ENCODE measurements at places on chromosomes 6 and 20.
A peak's percentile ranks its signal among the peaks of the same experiment; 100 is the strongest.

- DNase-seq, result no peak
Observed at GRCh38 chr6:155223646-155224451, 40.0 kb upstream of the CLDN20 start.

- DNase-seq, result no peak
Observed at GRCh38 chr6:157925771-157926170, 55.9 kb upstream of the SYNJ2 start.

GRCh38 chr20:48471759-48472408, 355.9 kb downstream of the PREX1 start:
- no peak for DNase-seq

- DNase-seq, result no peak
Observed at GRCh38 chr6:86943819-86944407, 6.6 kb downstream of the HTR1E start.

- DNase-seq, result peak; percentile 95
Observed at GRCh38 chr20:50192364-50193198, 2.0 kb downstream of the CEBPB start.

DNA sequence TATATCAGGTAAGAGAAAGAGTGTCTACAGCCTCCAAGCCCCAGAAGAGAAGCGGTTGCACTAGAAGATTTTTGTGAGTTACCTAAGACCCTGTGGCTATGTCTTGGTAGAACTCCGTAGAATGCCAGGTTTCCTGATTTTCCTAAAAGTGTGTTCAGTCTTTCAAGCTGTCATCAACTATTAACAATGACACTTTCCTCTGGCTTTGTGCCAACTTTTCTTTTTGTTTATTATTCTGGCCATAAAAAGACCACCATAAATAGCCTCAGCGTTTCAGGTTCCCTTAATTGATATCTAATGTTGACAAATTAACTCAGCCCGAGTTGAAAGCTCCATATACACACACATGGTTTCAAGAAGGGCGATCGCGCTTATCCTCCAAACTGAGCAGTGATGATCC, 1.2 kb downstream of the PAK5 start:
- DNase-seq, result no peak

- no peak for DNase-seq
Observed at GRCh38 chr6:152529369-152529768, 107.8 kb downstream of the SYNE1 start.

DNA sequence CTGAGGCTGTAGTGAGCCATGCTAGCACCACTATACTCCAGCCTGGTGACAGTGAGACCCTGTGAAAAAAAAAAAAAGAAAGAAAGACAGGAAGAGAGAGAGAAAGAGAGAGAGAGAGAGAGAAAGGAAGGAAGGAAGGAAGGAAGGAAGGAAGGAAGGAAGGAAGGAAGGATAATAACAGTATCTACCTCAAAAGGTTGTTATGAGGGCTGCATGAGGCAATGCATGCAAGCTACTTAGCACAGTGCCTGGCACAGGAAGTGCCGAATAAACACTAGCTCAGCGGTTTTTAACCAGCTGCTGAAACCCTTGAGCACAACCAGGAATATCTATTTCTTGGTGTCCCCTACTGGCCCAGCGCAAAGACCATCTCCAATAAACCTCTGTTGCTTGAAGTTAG, 62.3 kb upstream of the TBC1D7 start:
- DNase-seq, result no peak

DNA sequence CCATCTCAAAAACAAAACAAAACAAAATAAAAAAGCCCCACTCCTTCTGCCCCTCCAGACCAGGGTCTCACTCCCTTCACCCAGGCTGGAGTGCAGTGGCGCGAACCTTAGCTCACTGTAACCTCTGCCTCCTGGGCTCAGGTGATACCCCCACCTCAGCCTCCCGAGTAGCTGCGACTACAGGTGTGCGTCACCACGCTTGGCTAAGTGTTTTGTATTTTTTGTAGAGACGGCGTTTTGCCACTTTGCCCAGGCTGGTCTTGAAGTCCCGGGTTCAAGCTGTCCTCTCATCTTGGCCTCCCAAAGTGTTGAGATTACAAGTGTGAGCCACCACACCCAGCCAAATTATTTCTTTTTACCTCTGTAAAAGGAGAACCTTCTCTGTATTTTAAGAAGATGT, 110.1 kb downstream of the NCOA3 start:
- DNase-seq, result no peak

DNA sequence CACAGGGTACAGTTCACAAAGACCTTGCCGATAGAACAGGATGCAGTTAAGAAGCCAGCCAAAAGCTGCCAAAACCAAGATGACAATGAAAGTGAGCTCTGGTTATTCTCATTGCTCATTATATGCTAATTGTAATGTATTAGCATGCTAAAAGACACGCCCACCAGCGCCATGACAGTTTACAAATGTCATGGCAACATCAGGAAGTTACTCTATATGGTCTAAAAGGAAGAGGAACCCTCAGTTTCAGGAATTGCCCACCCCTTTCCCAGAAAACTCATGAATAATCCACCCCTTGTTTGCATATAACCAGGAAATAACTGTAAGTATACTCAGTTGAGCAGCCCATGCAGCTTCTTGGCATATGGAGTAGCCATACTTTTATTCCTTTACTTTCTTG, 748.7 kb downstream of the QKI start:
- DNase-seq, result no peak

GRCh38 chr20:42747765-42748411, 441.8 kb downstream of the PTPRT start:
- DNase-seq, result no peak

DNA sequence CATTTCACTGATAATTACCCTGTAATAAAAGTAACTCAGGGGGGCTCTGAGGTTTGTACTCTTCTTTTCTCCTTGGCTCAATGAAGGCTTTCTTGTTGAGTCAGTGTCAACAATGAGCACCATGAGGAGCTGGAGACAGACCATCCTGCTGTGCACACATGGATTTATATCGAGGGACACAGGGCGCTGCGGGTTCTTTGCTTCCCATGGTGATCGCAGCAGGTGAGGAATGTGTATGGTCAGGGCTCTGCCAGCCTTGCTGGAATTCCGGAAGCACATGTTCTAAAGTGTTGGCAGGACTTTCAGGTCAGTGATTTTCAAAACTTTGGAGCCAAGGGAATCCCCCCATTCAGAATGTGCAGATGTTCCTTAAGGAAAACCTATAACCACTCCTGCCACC, 27.1 kb downstream of the SMOC2 start:
- DNase-seq, result no peak

GRCh38 chr20:20412750-20413149, 44.8 kb downstream of the INSM1 start:
- DNase-seq, result no peak

DNA sequence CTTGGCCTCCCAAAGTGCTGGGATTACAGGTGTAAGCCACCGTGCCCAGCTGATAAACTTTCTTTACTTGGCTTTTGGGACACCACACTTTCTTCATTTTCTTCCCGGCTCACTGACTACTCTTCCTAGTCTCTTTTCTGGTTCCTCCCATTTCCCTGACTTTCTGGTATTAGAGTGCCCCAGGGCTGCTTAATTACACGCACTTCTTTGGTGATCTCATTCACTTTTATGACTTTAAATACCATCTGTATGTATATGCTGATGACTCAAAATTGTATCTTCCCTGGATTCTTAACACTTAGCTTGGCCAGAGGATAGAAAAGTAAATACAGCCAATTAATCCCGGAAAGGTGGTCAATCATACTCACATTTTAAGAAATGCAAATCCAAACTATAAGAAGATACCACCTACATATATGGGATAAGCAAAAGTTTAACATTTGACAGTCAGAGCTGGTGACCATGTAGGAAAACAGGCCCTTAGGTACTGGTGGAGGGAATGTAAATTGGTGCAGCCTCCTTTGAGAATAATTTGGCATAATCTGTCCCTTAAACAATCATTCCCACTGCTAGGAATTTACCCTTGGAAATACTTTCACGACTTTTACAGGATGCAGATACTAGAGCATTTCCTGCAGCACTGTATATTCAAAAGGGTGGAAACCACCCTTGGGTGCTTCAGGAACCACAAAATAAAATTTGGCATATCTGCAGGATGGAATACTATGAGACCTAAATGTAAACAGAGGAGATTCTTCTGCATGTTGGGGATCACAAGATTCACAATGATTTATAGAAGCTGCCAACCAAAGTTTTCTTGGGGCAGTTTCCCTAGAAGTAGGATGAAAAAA, 9.4 kb upstream of the NANP start:
- no peak for DNase-seq

DNA sequence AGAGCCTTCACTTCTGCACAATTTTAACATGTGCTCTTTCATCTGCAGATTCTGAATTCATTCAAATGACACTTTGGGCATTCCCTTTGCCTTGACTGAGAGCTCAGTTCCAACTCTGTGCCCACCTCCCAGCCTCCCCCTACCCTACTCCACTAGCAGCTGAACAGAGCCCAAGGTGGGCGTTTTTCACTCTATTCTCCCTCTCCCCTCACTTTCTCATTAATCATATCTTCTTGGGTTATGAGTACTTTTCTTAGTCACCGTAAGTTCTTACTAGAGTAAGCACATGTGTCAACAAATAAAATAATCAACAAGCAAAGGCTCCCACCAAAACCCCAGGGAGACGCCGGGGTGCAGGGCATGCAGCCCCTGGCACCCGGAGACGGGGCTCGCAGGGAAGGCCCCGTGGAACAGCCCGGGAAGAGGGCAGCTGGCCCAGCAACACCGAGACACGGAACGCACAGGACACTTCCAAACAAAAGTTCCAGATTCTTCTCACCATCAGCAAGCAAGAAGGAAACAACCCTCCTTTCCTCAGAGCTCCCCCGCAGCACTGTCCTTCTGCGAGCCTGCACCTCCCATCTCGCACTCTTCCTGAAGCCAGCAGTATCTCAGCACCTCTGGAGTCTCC, 34.1 kb downstream of the TAF4 start:
- no peak for DNase-seq

GRCh38 chr6:151655099-151655498, 152.4 kb upstream of the ESR1 start:
- no peak for DNase-seq

GRCh38 chr6:149080511-149080910, 237.0 kb upstream of the TAB2 start:
- no peak for DNase-seq

Measured in HuH-7.5 (cell line).